ENCODE measurements at places on chromosomes 5 and 9.

- no peak for DNase-seq
These were observed 4.3 kb downstream of the KCNT1 start for GRCh38 chr9:135706288-135706687.

- no peak for DNase-seq
These were observed 1.2 kb upstream of the MZB1 start for GRCh38 chr5:139390639-139391569.

GRCh38 chr5:78511121-78511906 lies 137.3 kb downstream of the LHFPL2 start:
- no peak for DNase-seq

DNA sequence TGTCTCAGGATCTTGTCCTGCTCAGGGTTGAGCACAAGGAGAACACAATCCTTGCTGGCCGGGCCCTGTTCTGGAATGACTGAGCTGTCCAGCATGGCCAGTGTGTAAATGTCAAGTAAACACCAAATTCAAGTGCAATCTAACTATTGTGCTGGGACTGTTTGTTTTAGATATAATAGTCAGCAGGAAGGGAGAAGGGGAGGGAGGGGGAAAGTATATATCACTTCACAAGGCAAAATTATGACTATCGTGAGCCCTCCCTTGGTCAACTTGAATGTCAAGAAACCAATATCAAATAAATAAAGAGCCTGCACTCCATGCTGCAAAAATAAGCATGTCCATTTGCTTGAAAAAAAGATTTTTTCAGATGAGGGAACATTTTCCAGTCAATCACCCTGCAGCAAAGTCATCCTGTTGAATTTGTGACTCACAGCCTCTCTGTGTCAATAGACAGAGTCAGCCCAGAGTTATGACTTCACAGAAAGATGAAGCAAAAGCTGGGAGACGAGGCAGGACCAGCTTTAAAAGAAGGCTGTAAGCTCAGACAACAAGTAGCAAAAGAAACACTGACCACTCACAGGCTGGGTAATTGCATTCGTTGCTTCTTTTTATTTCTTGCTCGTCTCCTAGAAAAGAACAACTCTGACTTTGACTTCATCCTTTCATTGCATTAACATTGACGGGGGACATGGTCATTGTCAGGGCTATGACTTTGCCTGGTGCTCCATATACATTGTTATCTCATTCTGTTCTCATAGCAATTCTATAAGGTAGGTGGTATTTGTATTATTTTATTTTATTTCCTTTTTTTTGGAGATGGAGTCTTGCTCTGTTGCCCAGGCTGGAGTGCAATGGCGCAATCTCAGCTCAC lies 15.3 kb upstream of the KLF4 start:
- DNase-seq = no peak

- DNase-seq = no peak
These were observed 187.6 kb downstream of the CETN3 start for GRCh38 chr5:90221951-90222350.

DNA sequence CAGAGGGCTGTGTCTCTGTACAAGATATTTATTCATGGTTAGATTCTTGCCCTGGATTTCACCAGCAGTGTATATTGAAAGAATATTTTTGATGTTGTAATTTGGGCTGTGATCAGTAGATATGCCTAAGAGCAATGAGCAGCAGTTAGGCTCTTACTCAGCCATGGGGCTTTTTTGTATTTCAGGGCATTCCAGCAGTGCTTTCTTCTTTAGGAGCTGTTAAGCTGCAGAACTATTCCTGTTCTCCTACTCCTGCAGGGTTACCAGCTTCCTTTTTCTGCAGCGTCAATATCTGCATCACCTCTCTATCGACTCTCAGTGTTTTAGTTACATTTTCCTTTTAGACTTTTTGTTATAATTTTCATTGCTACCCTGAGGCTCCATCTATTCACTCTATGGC lies 206.2 kb downstream of the SLCO4C1 start:
- DNase-seq = no peak

GRCh38 chr9:70861797-70862196 lies 259.6 kb downstream of the TRPM3 start:
- DNase-seq = no peak

DNA sequence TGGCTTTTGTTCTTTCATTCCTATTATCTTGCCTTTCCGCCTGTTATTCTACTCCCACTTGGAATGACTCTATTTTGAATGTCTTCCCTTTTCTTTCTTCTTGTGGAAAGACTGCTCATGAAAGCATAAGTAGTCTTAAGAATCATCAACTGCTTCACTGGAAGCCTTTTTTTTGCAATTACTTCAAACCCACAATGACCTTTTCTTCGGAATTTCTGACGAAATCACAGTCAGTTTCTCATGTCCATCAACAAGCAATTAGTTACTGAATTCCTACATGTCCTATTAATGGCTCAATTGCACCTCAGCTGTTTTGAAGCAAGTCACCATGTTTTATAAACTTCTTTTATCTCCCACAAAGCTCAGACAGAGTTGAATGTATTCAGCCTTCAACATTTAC lies 196.2 kb downstream of the TARS1 start:
- no peak for DNase-seq

DNA sequence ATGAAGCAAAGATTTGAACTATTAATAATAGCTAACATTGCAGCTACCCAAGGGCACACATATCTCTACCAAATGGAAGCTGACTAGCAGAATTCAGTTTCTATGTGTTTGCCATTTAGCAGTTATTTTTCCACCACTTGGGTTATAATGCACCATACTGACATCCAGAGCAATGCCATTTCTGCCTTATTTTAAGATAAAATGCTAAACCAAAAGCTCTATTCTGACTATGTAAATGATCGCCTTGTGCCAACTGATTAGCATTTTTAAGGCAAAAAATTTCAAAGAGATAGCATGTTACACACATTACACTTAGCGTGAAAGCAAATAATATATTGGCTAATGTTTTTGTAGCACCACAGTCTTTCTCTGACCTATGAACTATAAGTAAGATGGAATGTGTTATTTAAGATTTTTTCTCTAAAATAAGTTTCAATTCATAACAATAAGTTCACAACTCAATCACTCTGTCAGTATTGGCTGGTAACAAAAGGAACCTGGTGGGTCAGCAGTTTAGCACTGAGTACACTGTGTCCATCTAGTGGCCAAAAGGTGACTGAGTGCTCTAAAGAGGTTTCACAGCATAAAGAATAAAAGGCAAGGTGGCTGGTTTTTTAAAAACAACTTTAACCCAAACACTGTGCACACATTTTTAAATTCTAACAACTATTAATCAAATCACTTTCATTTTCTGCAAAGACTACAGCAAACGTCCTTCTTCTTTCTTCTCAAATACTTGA lies 443.5 kb downstream of the PDE4D start:
- DNase-seq = no peak

DNA sequence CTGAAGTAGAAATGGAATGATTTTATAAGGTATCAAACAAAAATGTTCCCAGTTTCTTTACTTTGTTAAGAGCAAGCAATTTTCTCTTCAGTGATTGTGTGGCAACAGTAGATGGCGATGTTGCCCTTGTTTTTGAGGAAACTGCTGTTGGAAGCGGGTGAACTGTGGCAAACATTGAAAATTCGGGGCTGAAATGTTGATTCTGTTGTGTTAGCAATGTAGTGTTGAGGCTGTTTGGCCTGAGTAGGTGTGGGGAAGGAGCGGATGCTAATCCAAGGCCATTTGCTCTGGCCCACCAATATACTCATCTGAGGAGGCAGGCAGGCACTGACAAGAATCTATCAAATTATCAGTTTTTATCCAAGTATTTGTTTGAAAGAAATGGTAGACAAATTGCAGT lies 129.8 kb downstream of the SLC12A2 start:
- DNase-seq = peak; percentile 15

DNA sequence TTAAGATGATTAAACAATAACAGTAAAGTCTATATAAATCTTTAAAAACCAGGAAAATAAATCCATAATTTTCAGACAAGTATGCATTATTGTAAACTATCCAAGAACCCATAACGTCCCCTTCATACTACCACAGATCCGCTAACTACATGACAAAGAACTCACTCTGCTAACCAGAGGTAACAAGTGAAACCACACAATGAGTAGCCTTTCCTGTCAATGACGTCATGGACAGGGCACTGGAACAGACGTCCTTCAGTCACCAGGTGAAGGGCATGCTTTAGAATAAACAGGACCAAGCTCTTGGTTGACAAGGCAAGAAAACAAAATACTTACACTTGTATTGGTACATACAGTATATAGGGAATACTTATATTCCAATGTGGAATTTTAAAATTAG lies 45.2 kb downstream of the RNF130 start:
- DNase-seq = no peak

DNA sequence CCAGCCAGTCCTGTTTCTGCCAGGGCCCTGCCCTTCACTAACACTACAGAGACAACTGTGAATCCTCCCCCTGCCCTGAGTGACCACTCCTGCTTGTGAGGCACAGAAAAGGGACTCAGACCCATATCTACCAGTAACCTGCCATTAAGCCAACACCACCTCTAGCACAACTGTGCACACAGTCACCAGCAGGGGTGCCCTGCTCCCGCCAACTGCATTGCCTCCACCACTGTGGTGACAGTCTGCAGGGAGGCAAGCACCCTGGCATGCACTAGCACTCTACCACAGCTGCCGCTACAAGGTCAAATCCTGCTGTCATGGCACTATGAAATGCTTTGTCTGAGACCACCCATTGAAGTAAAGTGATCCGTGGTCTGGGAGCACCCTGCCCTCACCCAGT lies 1028.5 kb upstream of the CDH9 start:
- DNase-seq = no peak

- no peak for DNase-seq
These were observed 63.9 kb upstream of the OR2K2 start for GRCh38 chr9:111393971-111394370.

GRCh38 chr9:115986508-115986907 lies 167.1 kb upstream of the PAPPA start:
- DNase-seq = no peak

DNA sequence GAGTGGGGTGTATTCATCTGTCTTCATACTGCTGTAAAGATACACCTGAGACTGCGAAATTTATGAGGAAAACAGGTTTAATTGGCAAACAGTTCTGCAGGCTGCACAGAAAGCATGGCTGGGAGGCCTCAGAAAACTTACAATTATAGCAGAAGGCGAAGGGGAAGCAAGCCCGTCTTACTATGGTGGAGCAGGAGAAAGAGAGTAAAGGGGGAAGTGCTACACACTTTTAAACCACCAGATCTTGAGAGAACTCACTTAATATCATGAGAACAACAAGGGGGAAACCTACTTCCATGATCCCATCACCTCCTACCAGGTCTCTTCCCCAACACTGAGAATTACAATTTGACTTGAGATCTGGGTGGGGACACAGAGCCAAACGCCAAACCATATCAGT lies 12.5 kb upstream of the NREP start:
- DNase-seq = no peak

DNA sequence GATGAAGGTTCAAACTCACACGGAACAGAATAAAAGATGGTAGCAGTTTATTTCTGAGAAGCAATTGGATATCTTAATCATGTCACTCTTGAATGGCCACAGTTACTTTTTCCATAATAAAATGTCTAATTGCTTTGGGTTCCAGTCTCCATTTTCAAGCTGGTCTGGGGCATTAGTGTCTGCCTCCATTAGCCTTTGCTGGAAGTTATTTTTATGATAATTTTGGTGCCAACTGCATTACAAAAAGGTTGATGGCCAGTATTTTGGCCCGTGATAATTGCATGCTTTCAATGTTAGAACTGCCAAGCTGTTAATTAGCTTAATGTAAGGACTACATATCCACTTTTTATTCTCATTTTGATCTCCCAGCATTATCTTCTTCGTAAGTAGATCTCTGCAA lies 165.9 kb downstream of the SMC2 start:
- no peak for DNase-seq

DNA sequence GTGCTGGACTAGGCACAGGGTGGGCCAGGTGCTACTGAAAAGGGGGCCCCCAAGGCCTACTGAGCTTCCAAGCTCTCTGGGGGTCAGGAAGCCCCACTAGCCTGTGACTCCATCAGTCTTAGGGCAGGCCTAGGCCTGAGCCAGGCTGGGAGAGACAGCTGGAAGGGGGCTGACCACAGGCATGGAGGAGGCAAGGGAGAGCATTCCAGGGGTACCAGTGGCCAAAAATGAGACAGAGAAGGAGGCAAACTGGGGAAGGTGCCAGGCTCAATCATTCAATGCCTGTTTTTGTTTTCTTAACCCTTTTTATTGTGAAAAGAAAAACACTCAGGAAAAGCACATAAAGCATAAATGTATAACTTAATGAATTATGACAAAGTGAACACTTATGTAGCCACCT lies 26.2 kb upstream of the TCF7 start:
- DNase-seq = no peak

- no peak for DNase-seq
These were observed 1.6 kb upstream of the NKX2-5 start for GRCh38 chr5:173236531-173237142.

- DNase-seq = no peak
These were observed 73.2 kb downstream of the ACER2 start for GRCh38 chr9:19481971-19482404.

Data from central memory CD4-positive, alpha-beta T cell (primary cell).